ENCODE measurements at places on chromosomes 11 and 22.

DNA sequence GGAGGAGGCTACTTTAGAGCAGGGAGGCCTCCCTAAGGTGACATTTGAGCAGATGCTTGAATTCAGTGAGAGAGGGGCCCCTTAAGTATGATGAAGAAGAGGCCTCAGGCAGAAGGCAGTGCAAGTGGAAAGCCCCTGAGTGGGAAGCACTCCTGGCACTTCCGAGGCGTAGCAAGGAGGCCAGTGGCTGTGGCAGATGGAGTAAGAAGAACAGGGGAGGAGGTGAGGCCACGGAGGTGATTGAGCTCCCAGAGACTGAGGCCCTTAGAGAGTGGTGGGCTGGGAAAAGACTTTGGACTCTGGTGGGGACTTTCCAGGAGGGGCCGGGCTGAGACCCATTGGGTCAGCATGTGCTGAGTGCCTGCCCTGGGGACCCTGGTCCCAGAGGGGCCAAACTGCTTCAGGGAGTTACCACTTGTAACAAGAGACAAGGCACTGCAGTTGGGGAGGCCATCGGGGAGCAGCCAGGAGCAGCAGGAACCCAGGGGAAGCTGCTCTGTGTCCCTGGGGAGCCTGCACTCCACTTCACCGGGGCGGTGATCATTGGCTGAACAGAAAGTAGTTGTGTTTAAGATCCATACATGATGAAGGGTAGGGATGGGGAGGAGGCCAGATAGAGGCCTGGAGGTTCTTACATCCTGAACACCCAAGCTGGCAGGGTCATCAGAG is 2.5 kb upstream of the CENPM start:
- DNase-seq, result no peak

DNA sequence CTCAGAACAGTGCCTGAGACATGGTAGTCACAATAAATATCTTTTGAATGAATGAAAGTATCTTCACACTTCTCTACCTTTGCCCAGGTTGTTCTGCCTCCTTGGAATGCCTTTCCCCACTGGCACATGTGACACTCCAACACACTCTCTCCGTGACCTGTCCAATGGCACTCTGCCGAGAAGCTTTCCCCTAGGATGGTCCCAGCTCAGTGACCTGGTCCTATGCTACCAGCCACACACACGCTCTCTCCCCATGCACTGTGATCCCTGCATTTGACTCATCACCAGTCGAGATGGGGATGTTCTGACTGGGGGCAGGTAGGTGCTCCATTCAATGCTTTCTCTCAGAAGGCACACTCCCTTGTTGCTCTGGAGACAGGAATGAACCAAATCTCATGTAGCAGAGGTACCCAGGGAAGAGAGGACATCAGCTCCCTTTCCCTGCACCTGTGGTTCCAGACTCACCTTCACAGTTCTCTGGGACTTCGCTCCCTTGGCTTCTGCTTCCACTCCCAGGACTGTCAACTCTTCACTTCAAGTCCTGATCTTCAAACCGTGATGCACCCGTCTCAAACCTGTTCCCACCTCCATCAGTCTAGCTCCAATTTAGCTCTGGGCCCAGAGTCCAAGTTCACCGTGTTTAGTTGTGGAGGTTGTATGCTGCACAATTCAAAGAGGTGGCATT is 30.7 kb upstream of the LMO1 start:
- no peak for DNase-seq

DNA sequence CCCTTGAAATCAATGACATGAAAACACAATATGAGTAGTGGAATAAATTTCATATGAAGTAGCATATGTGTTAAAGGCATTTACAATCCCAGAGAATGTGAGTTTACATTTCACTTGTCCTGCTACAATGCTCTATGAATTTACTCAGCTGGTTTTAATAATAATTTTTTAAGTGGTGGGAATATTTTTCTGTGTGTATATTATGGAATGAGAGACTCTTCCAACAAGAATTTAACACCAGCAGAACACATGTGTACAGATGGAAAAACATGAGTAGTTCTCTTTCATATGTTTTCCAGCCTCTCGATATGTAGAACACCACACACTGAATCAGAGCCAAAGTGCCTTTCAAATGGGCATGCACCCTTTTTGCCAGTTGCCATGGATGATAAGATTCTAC is 170.4 kb downstream of the MAML2 start:
- no peak for DNase-seq

GRCh38 chr11:93482556-93482955 is 60.6 kb downstream of the SMCO4 start:
- no peak for DNase-seq

GRCh38 chr22:47994045-47994444 is 1231.6 kb downstream of the TBC1D22A start:
- no peak for DNase-seq

DNA sequence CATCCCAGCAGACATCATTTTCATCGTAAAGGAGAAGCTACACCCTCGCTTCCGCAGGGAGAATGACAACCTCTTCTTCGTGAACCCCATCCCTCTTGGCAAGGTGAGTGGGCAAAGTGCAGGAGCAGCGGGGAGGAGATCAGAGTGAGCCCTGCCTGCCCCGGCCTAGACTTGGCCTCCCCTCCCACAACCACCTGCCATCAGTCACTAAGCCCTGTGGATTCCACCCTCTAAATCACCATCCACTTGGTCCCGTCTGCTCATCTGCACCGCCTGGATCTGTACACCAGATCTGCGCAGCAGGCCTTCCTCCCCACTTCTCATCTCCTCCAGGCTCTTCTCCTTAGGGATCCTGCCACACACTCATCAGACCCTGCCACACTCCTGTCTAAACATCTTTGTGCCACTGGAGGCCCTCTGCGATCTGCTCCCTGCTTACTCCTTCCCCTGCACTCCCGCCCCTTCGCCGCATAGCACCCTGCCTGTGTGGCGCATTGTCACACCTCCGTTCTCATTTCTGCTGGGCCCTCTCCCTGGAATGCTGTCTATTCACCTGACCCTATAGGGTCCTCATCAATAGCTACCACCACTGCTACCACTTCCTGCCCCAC is 14.2 kb downstream of the UCP2 start:
- DNase-seq, result no peak

DNA sequence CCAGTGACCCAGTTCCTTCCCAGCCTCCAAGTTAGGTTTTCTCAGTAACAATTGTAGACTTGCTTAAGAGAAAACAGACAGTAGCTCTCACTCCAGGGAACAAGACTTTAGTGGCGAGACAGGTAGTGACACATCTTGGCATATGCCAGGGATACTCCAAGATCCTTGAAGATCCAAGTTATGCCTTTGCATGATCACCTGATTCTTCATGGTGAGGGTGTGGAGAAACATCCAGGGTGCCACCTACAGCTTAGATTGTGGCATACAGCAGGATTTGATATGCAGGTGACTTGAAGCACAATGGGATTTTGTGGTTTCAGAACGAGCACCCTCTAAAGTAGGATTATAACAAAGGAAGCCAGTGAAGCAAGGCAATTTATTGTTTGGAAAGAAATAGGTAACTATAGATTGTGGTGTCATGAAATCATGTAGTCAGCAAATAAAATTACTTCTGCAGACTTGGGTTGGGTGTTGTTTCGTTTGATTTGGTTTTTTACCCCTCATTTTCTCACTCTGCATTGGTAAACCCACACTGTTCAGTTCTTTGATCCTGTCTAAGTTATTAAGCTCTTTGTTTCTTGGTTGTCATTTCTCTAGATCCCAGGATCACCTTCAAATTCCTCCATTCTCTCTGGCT is 9.2 kb downstream of the POU2AF3 start:
- DNase-seq, result no peak

GRCh38 chr11:63978551-63979239 is 4.3 kb downstream of the COX8A start:
- no peak for DNase-seq

GRCh38 chr11:109644152-109644551 is 222.2 kb downstream of the C11orf87 start:
- no peak for DNase-seq

- DNase-seq, result no peak
Measured at GRCh38 chr11:100561323-100561722, 125.8 kb upstream of the ARHGAP42 start.

- DNase-seq, result peak; percentile 2
Measured at GRCh38 chr11:5891216-5891800, 1.7 kb upstream of the OR52E5 start.

DNA sequence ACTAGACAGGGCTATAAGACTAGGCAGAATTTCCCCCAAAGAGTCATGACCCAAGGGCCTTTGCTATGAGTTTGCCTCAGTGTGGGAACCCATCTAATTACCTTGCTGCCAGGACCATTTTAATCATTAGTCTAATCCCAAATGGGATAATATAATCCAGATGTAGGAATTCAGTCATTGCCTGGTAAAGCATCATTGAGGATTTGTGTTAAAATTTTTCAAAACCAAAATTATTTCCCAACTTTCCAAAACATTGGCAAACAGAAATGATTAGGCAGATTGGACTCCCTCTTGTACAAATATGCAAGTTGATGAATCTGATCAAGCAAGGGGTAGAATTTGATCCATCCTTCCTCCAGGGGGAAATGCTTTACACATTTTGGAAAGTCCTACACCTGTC is 16.2 kb upstream of the MMP13 start:
- no peak for DNase-seq

GRCh38 chr11:117408356-117408755 is 80.7 kb downstream of the CEP164 start:
- DNase-seq, result no peak

DNA sequence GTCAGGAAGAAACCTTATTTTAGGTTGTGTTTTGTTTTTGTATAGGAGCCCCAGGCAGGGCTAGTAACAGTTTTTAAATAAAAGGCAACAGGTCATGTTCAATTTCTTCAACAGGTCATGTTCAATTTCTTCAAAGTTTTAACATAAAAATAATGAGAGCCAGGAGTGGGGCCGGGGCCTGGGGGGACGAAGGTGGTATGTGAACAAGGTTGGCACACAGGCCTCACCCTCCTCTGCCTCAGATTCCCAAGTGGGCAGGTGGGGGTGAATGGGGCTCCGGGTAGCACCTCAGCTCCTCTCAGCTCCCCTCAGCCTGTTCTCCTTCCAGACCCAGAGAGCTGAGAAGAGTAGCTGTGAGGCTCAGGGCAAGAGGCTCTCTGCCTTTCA is 4.4 kb downstream of the DERL3 start:
- no peak for DNase-seq

DNA sequence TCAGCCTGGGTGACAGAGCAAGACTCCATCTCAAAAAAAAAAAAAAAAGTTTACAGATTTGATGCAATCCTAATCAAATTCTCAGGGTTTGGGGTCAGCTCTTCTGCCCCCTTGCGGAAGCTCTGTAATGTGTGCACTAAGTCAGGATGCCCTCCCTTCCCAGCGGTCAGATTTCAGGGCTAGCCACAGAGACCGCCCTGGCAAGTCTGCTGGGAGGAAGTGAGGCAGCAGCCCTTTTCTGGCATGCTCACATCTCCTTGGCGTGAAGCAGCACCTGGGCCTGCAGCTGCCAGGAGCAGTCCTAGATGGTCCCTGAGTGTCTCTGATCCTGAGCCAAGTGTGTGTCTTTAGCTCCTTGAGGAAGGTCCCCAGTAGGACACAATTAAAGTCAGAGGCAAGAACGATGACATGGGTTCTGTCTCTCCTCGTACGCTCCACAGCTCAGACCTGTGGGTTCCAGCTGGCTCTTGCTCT is 10.9 kb upstream of the APOBEC3C start:
- DNase-seq, result peak; percentile 42

DNA sequence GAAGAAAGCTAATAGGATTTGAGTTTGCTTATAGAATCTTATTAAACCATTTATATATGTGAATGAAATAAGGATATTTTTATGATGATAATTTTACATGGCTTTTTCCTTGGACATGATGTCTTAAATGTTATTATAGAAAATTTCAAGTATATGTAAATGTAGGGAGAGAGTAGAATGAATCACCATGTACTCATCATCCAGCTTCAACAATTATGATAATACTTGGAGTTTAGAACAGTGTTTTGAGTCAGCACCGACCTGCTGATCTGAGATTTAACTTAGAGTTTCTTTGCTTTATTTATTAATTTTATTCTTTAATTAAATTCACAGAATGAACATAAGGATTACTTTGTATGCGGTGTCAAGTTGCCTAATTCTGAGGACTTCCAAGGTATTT is 193.5 kb downstream of the UVRAG start:
- no peak for DNase-seq

- no peak for DNase-seq
Measured at GRCh38 chr22:29936186-29936585, 53.2 kb downstream of the MTMR3 start.

- no peak for DNase-seq
Measured at GRCh38 chr11:102307727-102308038, 9.6 kb upstream of the BIRC3 start.

GRCh38 chr11:114713756-114714155 is 35.4 kb downstream of the NXPE2 start:
- no peak for DNase-seq

GRCh38 chr11:69876013-69876412 is 56.8 kb upstream of the FGF3 start:
- DNase-seq, result no peak

DNA sequence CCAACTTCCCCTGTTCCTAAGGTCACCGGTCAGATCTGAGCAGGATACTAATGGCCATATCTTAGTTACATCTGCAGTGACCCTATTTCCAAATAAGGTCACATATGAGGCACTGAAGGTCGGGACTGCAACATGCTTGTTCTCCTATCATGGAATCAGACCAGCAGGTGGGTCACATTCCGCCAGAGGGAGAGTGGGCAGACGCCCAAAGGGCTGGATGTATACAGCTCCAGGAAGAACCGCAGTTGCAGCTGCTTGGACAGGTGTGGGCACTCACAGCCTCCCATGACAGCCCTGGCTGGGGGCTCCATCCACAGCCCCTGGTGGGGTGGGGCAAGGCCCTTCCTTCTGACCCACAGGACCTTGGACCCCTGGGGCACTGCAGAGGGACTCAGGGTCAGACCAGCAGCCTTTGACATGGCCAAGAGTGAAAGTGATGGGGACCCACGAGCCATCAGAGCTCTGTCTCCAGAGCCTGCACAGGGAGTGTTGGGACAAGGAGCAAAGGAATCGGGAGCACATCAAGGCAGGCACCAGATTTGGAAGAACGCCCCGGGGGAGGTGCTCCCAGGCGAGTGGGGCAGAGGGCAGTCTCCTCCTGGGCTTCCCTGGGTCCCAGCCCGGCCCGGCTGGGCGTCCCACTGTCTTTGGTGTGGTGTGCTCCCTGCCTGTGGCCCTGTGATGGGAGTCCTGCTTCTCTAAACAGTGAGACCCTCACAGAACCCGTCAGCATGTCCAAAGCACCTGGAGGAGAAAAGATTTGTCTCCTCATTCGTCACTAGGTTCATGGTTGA is 13.3 kb upstream of the CD81 start:
- DNase-seq, result no peak

- DNase-seq, result peak; percentile 48
Measured at GRCh38 chr11:35907648-35908431, 36.0 kb upstream of the LDLRAD3 start.

- DNase-seq, result peak; percentile 26
Measured at GRCh38 chr11:73625696-73626318, 20.6 kb upstream of the PLEKHB1 start.

DNA sequence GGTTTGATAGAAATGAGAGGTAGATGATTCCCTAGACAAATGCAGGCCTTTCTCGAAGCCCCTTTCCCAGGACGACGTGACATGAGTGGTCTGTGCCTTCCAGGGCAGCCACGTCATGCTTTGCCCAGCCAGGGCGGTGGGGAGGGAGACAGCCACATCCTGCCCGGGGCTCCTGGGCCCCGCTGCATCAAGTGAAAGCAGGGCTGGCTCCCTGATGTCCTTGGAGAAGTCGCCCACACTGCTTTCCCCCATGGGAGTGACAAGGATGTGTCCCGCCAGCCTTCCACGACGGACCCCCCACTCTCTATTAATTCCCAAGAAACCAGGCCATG is 13.2 kb downstream of the PPARA start:
- no peak for DNase-seq

All from brain pericyte (primary cell).